Peyer's patch (tissue), 4 donors: ENCODE measurements at places on chromosomes 4 and X. TPM values are rescaled to one million over a fixed set of nuclear protein-coding genes. Genes with fewer than 3 reads are reported as not detected.

DNA sequence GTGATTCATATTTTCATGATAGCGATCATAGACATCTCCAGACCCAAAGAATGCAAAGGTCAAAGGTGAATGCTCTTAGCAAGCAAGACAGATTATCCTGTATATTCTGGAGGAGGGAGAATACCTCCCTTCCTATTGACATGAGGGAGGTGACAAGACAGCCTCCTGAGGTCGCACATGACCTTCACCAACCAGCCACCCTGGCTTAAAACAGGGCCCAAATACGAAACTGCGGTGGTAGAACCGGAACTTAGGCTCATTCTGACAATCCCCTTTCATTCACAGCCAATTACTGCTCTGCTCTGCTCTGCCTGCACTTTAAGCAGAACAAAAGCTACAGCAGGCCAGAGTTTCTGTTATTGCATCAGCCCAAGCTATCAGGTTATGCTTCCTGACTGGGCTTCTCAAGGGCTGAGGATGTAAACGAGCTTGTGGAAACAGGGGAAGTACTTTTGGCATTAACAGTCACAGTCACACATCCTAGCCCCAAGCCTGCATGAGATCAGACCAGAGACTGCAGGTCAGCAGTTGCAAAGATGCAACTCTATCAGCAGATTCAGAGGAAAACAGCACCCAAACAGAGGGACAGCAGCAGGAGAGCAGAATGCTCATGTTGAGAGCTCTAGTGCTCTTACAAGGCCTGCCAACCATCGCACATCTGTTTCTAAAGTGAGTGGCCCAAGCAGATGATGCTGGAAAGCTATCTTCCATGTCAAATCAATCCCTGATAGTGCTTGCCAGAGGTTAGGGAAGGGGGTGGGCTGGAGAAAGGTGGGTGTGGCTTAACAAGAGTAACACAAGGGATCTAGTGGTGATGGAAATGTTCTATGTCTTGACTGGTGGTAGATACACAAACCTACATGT is 51.3 kb upstream of the MAP3K15 start:
- DNase-seq, result no peak

GRCh38 chr4:168923526-168924194 is 86.4 kb downstream of the CBR4 start:
- peak; percentile 76 for DNase-seq

- DNase-seq, result no peak
Observed at GRCh38 chr4:78560296-78560963, 8.9 kb downstream of the ANXA3 start.

GRCh38 chrX:9519546-9520216 is 54.8 kb downstream of the TBL1X start:
- DNase-seq, result no peak

- no peak for DNase-seq
Observed at GRCh38 chr4:163495900-163496299, 1.4 kb downstream of the TMA16 start.

Gene FABP2
- total RNA-seq, result 112 TPM

Gene PGK1
- total RNA-seq, result 120 TPM

Gene AMBN
- not detected for total RNA-seq

Gene SOD3
- 3.7 TPM for total RNA-seq
